Stimulated activated CD4-positive, alpha-beta T cell treated with anti-CD3 and anti-CD28 coated beads, Interleukin-12 subunit alpha, Interleukin-12 subunit beta, amount 100 ng/mL, for 24 hours (primary cell): ENCODE measurements at places on chromosomes 2 and 18.

- DNase-seq: no peak
Observed at GRCh38 chr18:79371561-79372121, 24.1 kb upstream of the NFATC1 start.

- no peak for DNase-seq
Observed at GRCh38 chr2:47002480-47003381, 87.1 kb upstream of the MCFD2 start.

DNA sequence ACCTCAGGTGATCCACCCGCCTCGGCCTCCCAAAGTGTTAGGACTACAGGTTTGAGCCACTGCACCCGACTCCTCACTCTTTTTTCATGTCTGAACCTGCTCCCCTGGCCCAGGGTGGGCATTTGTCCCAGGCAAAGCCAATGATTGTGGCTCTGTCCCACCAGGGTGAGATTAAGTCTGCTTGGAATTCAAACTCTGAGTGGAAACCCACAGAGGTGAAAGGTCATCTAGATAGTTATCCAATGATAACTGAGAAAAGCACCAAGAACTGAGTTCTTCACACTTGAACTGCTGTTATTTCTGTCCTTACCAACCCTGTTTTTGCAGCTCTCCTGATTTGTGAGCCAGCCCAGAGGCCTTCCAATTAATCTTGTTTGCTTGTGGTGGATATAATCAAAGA, 62.4 kb upstream of the ACVR1 start:
- DNase-seq: no peak

DNA sequence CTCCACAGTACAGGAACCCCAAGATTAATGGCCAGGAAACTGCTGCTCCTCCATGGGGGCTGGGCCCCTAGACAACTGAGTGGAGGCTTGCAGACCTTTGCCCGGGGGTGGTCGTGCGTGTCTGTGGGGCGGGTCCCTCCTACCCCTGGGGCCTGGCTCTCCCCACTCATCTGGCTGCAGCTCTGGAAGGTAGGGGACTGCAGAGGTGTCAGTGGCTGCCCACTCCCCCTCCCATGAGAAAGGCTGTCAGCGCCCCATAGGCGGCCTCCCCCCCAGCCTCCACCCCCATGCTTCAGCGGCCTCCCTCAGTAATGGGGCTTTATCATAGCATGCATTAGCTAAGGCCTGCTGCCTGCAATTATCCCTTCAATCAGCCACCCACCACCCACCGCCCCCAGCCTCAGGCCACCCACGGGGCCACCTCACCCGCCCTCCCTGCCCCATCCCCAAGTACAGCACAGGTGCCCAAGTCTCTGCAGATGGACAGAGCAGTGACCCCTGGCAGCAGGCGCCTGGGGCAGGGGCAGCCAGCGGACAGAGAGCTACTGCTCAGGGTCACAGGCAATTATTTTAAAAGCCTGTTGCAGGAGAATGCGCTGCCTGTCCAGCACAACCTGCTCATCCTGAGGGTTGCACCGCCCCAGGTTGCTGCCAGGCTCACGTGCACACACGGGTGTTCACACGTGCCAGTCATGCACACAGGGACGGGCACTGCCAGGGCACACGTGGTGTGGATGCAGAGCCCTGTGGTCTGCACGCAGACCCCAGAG, 9.1 kb upstream of the ECEL1 start:
- no peak for DNase-seq

DNA sequence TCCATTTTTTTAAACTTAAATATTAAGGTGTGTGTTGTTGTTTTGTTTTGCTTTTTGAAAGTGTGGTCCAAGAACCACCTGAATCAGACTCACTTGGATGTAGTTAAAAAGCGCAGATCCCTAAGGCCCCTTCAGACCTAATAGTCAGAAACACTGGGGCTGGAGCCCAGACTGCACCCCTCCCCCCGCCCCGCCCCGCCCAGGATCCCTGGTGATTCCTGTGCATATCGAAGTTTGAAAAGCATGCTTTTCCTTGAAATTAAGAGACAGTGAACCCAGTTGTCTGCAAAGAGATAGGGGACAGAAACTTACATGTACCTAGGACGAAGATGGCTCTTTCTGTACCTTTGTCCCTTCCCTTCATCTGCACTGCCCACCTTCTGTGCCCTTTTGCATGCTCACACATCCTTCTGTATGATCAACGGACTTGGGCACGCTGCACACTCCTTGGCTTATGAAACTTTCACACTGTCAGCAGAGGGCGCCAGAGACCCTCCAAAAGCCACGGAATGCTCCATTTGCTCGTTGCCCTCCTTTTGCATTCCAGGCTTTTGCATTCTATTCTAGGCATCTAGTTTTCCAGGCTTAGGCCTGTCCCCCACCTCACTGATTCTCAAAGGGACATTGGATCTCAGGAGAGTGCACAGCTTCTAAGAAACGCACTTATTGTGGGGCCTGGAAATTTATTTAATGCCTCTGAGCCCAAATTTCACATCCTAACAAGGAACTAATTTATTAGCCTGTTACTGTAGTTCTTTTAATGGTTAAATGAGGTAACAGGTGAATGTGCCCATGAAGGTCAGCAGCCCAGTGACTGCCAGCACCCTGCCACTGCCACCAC, 32.8 kb upstream of the SLC14A1 start:
- DNase-seq: peak; percentile 56

DNA sequence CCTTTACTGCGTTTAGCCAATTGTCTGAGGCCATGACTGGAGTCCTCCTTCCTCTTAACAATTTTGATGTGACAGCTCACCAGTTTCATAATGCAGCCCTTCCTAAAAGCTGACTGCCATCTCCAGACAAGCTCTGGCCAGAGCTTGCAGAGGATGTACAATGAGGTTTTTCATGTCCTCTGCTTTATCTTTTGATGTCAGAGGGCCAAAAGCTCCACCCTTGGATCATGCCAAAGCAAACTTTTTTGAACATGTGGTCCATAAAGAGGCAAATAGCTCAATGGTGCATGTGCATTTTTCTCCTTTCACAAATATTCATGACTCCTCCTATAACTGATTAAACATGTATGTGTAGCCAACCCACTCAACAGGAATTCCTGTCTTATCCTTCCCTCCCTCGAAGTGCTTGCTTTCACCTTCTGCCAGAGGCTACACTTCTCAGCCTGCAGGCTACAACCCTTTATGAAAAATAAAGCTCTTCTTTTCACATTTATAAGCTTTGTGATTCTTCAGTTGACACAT, 266.2 kb downstream of the FBXO15 start:
- no peak for DNase-seq

GRCh38 chr2:237011206-237011795, 74.4 kb upstream of the COPS8 start:
- DNase-seq: no peak

DNA sequence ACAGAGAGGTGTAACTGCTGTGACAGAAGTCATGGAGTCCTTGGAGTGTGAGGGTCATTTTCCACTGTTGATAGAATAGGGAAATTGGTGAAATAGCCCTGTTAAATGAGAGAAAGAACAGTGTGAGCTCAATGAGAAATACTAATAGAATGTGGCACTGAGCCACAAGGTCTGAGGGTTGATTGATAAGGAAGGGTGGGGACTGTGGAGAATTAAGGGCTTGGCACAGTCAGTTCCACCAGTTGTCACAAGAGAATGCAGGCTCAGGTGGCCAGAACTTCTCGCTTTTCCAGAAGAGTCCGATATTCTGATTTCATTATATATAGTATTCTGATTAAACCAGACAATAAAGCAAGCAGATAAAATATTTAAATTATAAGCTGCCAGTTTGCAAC, 9.1 kb upstream of the IL1RN start:
- no peak for DNase-seq

DNA sequence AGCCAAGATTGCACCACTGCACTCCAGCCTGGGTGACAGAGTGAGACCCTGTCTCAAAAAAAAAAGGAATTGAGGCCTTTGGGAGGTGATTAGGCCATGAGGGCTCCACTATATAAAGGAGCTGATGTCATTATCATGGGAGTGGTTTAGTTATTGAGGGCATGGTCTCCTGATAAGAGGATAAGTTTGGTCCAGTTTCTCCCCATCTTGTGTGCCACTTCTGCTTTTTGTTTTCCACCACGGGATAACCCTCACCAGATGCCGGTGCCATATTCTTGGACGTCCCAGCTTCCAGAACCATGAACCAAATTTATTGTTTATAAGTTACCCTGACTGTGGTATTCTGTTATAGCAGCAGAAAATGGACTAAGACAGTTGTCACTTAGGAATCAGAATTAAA, 125.8 kb downstream of the C1D start:
- DNase-seq: no peak

GRCh38 chr2:10091182-10091888, 11.1 kb upstream of the CYS1 start:
- no peak for DNase-seq

GRCh38 chr2:230218421-230218820, 1.4 kb downstream of the SP110 start:
- DNase-seq: no peak

DNA sequence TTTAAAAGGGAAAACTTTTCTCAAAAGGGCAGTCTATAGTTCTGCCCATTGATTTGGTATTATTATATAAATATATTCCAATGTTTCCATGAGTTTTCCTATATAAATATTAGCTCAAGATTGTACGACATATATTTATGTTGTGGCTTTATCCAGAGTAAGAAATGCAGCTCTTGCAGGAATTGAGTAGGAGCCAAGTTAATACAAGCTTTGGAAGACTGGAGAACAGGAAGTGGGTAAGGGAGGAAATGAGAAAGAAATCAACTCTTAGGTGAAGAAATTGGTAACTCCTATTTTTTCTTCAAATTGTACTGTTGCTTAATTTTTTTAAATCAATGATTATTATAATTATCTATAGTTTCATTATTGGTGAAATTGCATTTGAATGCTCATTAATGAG, 105.4 kb upstream of the FAM117B start:
- DNase-seq: no peak

DNA sequence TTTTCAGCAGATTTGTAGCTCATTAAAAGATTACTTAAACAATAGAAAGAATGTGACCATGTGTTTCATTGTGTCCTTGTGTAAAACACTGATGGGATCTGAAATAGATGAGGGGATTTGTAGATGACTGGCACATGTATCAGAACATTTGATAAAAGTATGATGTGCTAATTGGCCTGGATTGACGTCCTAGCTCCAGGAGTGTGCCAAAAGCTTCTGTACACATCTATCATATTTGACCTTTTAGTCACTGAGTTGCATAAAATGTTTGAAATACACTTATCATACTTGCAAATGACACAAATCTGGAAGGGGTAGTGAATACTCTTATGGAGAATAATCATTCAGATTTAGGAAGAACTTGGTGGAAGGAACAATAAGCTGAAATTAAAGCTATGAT, 778.5 kb downstream of the ERBB4 start:
- DNase-seq: no peak

DNA sequence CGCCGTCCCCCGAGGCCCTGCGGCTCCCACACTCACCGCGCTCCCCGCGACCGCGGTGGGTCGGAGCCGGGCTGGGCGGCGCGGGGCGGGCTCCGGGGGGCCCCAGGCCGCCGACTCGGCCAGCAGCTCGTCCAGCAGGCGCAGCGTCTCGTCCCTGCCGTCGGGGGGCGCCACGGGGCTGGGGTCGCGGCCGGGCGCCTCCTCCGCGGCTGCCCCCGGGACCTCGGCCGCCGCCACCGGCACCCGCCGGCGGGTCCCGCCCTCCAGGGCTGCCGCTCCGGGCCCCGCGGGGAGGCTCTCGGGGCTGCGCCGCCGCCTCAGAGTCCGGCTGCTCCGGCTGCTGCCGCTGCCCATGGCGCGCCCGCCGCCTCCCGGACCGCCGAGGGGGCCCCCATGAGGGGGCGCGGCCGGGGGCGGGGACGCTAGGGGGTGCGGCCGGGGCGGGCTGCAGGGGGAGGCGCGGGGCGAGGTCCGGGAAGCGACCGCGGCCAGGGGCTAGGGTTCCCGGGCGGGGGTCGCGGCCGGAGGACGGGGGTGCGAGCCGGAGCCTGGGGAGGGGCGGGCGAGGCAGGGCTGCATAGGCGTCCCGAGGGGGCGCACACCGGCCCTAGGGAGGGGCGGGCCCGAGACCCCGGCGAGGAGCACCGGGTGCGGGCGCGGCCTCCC, at the start of gene CYS1:
TSS of gene CYS1 (minus strand) at position 542 of the 666 bp plus-strand sequence. CDS start at position 354, 188 bp downstream.
- no peak for DNase-seq

DNA sequence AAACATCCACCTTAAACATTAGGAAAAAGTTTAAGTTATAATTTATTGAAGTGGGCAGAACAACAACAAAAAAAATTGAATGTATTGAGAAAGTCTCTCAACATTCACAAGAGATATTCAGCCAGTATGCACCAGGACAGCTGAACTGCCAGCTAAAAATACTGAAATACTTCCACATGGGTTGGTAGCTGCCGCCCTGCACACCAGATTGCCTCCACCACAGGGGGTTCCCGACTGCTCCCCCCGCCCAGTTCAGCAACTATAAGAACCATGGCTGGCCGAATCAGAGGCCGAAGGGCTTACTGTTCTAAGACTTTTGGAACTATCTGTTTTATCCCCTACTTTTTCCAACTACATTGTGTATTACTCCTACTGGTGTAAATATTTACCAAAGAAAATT, 150.0 kb upstream of the LRP1B start:
- no peak for DNase-seq

DNA sequence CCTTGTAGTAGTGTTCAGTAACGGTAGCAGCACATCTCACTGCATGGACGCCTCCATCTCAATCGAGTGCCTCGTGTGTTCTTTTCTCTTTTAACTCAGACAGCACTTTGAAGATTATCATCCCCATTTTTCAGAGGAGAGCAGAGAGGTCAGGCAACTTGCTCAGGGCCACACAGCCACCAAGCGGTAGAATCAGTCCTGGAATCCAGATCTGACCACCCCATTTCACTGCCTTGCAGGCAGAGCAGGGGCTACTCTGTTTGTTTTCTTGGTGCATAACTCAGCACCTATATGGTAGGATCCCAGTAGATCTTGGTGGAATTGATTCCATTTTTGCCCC, 129.5 kb downstream of the SMAD7 start:
- DNase-seq: no peak

DNA sequence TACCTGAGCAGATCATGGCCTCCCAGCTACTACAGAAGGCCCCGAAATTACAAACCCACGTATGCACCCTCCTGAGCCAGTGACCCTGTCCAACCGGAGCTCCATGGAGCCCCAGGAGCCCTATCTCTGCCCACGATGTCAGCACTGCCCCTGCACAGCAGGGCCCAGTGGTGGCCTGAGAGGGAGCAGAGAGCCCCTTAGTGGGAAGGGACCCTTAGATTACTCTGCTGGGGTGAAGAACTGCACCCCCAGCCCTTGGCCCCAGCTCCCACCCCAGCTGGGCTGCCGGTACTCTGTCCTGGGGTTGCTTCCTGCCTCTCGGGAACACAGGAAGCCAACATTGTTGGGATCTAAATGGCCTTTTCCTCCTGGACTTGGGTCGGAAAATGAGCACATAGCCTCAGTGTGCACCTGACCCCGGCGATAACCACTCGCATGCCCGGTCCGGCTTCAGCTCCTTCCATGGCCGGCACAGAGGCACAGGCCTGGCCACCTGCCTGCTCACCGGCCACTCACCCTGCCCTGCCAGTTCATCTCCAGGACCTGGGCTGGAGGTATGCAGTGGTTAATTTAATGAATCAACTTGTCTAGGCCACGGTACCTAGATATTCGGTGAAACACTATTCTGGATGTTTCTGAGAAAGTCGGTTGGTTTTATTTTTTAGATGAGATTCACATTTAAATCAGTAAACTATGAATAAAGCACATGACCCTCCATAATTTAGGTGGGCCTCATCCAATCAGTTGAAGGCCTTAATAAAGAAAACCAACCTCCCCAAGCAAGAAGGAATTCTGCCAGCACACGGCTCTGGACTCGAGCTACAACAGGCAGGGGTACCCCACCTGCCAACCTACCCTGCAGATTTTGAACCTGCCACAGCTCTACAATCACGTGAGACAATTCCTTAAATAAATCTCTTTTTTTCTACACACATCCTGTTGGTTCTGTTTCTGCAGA, 19.2 kb downstream of the TNS1 start:
- no peak for DNase-seq
